ENCODE measurements at places on chromosomes 2 and 18.

GRCh38 chr2:127932199-127932876, 46.6 kb upstream of the AMMECR1L start:
- no peak for DNase-seq

DNA sequence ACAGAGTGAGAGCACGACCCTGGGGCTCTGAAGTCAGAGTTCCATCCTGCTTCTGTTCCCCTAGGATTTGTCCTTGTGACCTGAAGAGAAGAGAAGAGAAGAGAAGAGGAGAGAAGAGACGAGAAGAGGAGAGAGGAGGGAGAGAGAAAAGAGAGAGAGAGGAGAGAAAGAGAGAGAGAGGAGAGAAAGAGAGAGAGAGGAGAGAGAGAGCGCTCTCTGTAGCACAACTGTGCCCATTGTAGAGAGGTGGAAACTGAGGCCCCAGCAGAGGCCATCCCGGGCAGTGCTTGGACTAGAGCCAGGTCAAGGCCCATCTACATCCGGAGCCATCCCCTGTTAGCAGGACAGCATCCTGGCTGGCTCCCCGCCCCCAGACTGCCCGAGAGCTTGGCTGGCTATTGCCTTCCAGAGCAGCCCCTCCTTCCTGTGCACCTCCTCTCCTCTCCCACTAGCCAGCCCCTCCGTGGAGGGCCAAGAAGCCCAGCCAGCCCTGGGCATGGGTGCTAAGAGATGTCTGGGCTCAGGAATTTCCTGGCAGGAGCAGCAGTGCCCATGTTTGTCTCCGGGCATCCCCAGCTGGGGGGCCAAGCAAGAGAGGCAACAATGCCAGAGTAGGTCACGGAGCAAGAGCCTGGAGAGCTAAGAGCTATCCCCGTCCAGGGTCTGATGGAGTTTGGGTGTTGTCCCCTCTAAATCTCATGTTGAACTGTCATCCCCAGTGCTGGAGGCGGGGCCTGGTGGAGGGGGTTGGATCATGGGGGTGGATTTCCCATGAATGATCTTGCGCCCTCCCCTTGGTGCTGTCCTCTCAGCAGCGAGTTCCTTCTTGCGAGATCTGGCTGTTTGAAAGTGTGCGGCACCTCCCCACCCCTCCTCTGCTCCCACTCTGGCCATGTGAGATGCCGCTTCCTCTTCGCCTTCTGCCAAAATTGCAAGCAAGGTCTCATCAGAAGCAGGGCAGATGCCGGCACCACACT, 18.2 kb upstream of the GPR55 start:
- DNase-seq, result no peak

GRCh38 chr2:168935810-168936581, 34.9 kb downstream of the G6PC2 start:
- no peak for DNase-seq

DNA sequence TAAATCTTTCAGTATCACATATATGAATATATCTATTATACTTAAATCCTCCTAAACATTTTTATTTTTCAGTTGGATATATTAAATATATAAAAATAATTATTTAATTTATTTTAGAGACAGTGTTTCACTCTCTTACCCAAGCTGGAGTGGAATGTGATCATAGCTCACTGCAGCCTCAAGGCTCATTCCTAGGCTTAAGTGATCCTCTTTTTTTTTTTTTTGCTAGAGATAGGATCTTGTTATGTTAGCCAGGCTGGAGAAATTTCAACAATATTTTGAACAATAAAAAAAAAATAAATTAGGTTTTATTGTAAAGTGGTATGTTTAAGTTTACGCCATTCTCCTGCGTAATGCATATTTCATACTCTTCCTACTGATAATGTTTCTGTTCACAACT, 4.2 kb downstream of the SPAST start:
- no peak for DNase-seq

DNA sequence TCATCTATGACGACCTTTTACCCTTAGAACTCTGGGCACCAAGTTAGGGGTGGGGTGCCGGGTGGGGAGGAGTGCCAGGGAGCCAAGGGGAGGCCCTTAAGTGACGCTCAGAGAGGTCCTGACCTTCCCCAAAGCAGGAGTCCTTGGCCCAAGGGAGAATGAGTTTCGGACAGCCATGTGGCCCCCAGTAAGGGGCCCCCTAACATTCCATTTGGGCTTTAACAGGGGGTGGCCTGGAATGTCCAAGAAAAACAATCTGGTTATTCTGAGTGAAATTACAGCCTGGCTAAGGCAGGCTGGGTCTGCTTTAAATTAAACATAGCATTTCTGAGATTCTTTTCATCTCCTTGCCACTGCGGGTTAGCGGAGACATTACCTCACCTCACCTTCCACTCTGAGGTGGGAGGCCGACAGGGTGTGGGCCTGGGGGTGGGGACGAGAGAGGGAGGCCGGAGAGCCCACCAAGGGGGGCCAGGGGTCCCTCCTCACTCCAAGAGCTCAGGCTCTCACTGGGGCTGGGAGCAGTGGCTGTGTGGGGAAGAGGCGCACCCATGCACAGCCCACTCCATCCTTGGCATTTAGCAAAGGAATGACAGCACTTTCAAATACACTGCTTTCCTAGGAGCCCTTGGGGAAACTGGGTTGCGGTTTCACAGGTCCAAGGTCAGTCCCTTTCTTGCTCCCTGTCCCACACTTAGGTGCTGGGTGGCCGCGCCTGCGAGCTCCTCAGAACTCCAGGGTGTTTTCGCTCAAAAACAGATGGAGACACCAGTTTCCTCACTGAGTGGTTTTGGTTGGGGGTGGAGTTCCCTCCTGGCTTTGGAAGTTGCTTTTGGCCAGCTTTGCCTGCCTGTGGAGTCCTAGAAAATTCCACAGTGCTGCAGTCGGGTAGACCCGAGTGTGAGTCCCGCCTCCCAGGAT, 107.4 kb downstream of the POLR1A start:
- no peak for DNase-seq

- DNase-seq, result no peak
These were observed 43.0 kb downstream of the FBXO48 start for GRCh38 chr2:68423966-68424650.

- peak; percentile 66 for DNase-seq
These were observed 608.3 kb downstream of the ERBB4 start for GRCh38 chr2:211930331-211930730.

- DNase-seq, result no peak
These were observed 76.0 kb upstream of the DSG1 start for GRCh38 chr18:31241900-31242409.

DNA sequence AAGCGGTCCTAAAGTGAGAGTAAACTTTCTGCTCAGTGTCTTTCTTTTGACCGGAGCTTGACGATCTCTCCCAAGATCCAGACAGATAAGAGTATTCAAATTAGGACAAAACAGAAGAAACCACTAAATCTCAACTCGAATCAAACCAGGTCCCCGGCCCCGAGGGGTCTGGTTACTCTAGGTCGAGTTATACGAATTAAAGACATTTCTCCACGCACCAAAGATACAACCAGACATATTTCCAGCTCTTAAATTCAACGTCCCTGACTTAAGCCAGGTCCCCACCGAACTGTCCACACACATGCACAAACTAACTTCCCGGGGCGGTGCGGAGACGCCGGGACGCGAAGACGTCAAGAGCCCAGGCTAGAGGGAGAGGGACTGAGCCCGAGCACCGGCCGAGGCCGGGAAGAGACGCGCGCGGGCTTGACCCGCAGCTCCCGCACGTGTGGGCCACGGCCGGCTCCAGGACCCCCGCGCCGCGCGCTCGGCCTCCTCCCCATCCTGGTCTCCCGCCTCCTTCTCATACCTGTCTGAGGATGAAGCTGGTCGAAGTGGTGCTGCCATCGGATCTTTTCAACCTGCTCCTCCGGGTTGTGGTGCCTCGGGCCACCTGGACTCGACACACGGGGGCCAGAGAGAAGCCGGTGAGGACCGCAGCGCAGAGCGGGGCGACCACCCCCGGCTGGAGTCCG, 896 bp downstream of the CACNB4 start:
- DNase-seq, result no peak

DNA sequence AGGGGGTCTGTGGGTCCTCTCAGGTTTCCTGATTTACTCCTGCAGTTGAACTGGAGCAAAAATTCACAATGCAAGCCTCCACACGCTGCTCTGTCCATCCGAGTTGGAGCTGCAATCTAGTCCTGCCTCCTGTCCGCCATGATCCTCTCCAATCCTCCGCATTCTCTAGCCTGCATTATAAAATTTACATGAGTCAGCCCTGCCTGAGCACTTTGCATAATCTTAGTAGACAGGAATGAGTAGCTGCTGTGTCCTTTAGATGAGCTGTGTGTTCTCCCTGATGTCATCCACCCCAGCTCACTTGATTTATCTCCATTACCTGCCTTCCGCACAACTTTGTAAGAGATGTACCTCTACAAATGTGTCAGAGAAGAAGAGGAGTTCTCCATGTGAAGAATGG, 355.6 kb downstream of the STK39 start:
- no peak for DNase-seq

GRCh38 chr2:212076456-212076855, 462.1 kb downstream of the ERBB4 start:
- no peak for DNase-seq

- no peak for DNase-seq
These were observed 288.3 kb upstream of the FN1 start for GRCh38 chr2:215724146-215724545.

GRCh38 chr2:53130441-53130943, 637.1 kb upstream of the CHAC2 start:
- no peak for DNase-seq

DNA sequence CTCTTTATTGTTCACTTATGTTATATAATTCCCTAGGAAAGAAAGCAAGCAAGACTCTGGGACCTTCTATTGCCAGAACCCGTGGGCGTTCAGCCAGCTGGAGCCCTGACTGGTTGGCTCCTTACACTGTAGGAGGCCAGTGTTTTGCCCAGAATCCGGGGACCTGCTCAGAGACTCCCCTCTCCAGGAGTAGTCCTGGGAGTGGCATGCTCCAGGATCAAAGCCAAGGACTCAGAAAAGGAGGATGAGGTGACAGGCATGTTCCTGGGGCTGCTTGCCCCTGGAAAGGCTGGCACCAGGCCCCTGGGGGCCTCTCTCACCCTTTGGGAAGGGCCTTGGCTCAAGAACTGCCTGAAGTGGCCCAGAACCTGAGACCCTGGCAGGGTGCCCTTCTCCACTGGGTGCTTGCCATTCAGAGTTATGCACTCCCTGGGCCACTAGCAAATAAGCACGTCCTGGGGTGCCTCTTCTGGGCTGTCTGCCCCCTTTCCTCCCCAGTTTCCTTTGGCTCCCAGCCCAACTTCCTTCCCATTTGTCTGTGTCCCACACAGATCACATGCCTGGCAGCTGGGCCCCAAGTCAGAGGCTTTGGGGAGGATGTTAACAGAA, 19.6 kb upstream of the KIF3C start:
- no peak for DNase-seq

GRCh38 chr2:128468186-128468920, 149.7 kb upstream of the HS6ST1 start:
- DNase-seq, result no peak

DNA sequence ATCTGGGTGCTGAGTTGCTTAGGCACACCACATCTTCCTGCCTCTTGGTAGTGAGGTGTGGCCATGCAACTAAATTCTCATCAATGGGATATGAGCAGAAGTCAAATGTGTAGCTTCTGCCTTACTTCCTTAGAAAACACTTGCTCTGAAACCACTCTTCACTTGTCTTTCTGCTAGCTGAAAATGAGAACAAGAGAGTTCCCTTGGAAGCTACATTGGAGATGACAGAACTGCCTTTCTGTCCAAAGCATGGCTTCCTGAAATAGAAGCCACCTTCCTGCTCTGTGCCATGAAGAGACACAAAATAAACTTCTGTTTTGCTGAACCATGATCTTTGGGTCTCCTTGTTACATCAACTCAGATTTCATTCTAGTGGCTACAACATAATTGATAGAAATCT, 659.9 kb downstream of the IRS1 start:
- no peak for DNase-seq

GRCh38 chr2:10487081-10487740, 39.1 kb upstream of the ODC1 start:
- DNase-seq, result no peak

- DNase-seq, result no peak
These were observed 49.8 kb upstream of the LGALSL start for GRCh38 chr2:64404002-64404731.

DNA sequence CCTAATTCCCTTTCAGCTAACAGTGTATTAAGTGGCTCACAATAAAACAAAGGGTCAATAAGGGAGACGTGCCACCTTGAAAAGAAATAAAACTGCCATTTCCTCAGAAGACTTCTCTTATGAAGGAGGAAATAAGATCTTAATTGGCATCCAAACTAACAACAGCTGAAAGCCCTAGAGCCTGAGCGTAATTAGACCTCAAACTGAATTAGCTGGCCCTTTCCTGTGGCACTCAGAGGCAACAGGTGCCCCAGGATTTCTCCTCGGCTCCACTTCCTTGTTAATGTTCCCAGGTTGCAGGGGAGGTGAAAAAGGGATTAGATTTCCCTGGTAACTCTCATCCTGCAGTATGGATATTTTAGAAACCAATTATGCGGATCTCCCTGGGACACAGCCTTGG, 804.3 kb downstream of the DCDC2C start:
- peak; percentile 70 for DNase-seq

- DNase-seq, result no peak
These were observed 32.0 kb upstream of the IL1RL1 start for GRCh38 chr2:102279391-102279735.

DNA sequence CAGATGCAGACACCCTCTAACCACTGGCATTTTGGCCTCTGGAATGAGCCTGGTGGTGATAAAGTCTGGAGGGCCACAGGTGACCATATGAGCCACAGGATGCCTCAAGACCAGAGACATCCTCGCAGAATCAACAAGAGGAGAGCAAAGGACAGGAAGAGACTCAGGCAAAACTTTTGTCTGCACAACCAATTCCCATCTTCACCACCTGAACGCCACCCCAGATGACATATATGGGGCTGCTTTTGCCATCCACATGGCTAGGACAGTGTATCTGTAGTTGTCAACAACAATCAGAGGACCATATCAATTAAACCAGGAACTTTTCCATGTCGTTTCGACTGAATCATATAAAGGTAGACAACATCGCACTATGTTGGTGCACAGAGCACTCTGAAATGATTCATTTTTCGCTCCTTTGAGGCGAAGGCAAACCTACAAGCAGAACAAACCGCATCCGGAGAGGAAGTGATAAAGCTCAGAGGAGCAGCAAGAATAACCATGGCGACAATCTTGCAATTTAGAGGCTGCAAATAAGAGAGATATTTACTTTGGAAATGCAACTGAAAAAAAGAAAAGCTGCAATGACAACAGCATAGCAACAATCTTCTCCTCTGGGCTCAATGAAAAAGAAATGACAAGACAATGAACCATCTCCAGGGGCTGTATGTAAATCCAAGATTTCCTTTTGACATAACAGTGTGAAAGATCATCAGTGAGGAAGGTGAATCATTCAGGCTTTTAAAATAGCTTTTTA, 204.5 kb downstream of the ARL4C start:
- no peak for DNase-seq

DNA sequence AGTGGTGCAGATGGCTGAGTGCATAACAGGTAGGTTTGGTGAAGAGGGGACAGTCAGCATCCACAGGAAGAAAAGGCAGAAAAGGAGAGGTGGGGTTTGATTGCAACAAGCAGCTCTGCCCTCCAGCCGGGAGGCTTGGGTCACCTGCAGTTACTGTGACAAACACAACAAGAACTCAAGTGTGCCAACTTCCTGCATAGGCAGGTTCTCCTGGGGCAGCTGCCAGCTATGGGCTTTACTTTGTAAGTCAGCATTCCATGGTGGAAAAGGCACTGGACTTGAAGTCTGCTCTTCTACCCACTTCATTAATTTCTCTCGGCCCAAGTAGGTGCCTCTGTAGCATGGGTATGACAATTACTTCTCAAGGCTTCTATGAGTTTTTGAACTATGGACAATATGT, 98.9 kb downstream of the MYT1L start:
- DNase-seq, result peak; percentile 57

Measured in NCI-H774 (cell line).